GM23248 (cell line): ENCODE measurements at places on chromosomes 2 and 18. TPM values are rescaled to one million over a fixed set of nuclear protein-coding genes. Genes with fewer than 3 reads are reported as not detected.

The XDH gene
- total RNA-seq, result 1.8 and 2.4 TPM in 2 replicates

The STK11IP gene
- 10.5 and 13.9 TPM in 2 replicates for total RNA-seq

The REG1B gene
- not detected in 2 replicates for total RNA-seq

GRCh38 chr2:11498543-11499034 lies 32.6 kb upstream of the E2F6 start:
- peak; percentile 28 for DNase-seq

DNA sequence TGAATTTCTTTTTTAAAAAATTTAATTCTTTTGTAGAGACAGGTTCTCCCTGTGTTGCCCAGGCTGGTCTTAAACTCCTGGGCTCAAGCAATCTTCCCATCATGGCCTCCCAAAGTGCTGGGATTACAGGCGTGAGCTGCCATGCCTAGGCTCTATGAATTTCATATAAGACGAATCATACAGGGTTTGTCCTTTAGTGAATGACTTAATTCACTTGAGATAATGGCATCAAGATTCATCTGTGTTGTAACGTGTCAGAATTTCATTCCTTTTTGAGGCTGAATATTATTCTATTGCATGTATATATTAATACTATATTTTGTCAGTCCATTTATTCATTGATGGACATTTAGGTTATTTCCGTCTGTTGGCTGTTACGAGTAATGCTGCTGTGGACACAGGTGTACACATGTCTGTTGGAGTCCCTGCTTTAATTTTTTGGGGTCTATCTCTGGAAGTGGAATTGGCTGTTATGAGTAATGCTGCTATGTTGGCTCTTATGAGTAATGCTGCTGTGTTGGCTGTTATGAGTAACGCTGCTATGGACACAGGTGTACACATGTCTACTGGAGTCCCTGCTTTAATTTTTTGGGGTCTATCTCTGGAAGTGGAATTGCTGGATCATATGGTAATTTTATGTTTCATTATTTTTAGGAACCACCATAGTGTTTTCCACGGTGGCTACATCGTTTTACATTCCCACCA lies 210.6 kb downstream of the CAMKMT start:
- DNase-seq, result peak; percentile 65

DNA sequence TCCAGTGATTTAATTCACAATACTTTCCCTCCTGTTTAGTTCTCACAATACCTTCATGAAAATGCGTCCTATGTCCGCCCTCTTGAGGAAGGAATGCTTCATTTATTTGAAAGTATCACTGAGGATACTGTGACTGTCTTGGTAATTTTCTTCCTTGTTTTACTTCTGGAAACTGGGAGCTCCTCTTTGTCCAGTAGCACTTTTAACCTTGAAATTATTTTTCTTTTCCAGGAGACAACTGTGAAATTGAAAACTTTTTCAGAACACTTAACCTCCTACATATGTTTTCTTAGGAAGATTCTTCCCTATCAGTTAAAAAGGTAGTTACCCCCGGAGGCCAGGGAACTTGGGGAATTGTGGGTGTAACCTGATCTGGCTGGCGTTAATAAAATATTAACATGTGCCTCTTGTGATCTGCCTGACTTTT lies 58.9 kb upstream of the STON1 start:
- DNase-seq, result peak; percentile 57

- DNase-seq, result no peak
Measured at GRCh38 chr2:69358914-69359313, 28.1 kb downstream of the GFPT1 start.

DNA sequence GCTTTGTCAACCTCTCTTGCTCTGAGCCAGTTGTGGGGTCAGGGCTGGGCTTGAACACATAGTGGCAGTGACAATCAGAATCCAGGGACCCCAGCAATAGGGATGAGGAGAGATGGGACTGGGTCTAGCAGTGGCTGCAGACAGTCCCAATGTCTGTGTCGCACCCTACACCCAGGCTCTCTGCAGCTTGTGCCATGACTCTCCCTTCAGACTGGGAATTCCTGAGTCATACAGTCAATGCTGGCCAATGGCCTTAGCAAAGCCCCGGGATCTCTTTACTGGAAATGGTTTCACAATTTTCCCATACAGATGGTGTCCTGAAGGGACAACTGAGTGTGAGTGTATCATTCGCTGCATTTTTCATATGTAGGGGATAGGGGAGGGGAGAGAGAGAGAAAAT lies 74.2 kb upstream of the CELF4 start:
- DNase-seq, result peak; percentile 1

DNA sequence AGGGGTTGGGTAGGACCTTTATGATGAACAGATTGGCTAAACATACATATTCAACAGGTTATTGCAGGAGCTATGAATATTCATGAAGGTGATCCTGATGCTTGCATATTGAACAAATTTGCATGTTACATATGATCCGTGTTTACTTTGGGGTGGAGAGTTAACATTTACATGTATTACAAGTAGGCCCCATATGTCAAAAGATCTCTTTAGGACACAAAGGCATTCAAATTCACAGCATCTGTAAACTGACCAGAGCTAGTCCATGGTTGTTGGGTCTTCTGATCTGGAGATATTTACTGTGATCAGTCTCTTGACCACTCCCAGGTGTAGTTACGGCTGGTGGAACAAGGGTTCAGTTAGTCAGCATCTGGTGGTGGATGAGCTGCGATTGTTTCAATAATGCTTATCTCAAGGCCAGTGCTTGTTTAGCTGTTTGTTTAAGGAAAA lies 80.4 kb downstream of the PMAIP1 start:
- no peak for DNase-seq

DNA sequence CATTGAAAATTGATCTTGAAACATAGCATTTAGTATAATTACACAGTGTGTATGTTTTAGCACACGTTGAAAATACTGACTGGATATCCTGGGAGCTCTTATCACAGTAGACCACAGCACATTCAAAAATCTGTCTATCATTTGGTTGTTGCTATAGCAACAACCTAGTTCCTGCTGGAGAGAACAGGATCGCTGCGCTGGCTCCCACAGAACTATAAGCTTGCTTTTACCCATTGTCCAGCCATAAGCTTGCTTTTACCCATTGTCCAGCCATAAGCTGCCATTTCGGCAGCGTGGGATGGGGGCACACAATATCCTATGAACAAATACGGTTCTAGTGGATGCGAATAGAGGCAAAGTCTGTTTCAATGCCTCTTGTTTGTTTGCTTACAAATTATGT lies 70.4 kb upstream of the ST6GAL2 start:
- no peak for DNase-seq

GRCh38 chr2:71756280-71756906 lies 303.0 kb downstream of the DYSF start:
- DNase-seq, result peak; percentile 84

DNA sequence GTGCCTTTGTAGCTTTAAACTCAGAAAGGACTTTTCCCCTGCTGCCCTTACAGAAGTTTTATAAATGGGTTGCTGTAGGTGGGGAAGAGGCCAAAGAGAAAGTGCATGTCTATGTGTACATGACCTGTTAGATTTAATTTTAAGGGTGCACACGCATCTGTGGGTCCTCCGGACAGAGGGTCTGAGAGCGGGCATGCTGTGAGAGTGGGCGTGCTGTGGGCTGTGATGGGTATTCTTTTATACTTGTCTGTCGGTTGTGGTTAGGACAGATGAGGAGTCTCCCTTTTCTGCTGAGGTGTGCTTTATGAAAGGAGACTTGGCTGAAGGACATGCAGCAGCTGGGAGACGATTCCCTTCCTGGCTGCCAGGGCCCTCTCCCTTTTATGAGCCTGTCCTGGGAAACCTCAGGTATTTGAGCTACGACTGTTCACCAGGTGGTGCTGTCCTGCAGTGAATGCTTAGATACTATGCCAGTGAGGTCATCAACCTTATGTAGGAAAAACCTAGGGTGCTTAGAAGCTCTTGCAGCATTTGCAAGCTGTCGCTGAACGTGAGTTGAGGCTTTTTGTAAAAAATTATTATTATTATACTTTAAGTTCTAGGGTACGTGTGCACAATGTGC lies 67.5 kb downstream of the TANC1 start:
- DNase-seq, result peak; percentile 39

DNA sequence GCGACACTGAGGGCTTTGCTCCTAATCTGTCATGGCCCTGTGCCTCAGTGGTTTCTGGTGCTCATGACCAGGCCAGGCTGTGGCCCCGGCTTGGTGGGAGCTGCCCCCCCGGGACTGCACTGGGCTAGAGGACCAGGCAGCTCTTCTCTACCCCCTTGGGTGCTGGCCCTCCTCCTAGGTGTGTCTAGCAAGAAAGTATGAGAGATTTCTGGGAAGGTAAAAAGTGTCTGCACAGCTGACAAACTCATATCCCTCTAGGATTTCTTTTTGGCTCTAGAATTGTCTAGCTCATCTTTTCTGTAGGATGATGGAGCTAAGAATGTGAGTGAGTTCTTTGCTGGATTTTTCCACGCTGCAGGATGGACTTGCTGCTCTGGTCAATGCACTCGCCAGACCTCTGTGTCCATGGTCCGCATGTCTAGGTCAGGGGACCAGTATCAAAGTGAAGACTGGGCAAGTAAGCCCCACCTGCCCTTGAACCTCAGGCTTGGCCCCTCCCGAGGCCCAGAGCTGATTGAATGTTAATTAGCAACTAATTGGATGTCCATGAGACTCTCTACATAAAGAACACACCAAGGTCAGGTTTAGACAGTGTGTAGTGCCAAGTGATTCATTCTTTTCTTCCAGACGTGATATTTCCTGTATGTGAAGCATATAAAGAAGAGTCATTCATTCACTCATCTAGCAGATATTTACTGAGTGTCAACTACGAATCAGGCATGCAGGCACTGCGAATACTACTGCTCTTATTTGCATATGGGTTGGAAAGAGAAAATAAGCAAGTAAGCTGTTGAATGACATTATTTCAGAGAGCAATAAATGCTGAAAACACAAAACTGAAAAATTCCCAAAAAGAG lies 15.6 kb upstream of the PSD4 start:
- DNase-seq, result peak; percentile 85

DNA sequence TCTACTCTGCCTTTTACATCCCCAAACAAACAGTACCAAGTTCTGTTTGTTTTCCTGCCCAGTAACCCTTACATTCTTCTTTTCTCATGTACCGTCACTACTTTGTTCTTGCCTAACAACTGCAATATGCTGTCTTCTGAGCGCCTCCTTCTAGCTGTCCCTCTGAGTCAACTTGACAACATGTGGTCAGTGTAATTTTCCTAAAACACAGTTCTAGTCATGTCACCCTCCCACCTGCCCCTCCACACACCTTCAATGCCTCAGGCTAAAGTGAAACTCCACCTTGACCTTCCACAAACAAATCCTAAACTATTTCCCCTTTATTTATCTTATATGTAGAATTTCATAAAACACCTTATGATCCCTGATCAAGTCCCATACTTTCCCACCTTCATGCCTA lies 124.6 kb upstream of the CD302 start:
- peak; percentile 68 for DNase-seq
